Glomerular endothelial cell (primary cell): ENCODE measurements at places on chromosomes 3 and 15. TPM values are rescaled to one million over a fixed set of nuclear protein-coding genes. Genes with fewer than 3 reads are reported as not detected.

UBXN7 gene
- 14.3 and 31.0 TPM in 2 replicates for total RNA-seq

NR2E3 gene
- total RNA-seq, result 0.10 and 0.41 TPM in 2 replicates

NSUN3 gene
- total RNA-seq, result 5.7 and 12.6 TPM in 2 replicates

CBLB gene
- total RNA-seq, result 17.6 and 19.4 TPM in 2 replicates

SLC15A2 gene
- 0.05 and 0.29 TPM in 2 replicates for total RNA-seq

TBC1D21 gene
- not detected in 2 replicates for total RNA-seq

XXYLT1 gene
- total RNA-seq, result 69.4 and 93.1 TPM in 2 replicates

FAM107A gene
- total RNA-seq, result 48.2 and 74.4 TPM in 2 replicates

SLC2A2 gene
- not detected in 2 replicates for total RNA-seq

CD200 gene
- total RNA-seq, result 0.92 and 9.9 TPM in 2 replicates

DLEC1 gene
- total RNA-seq, result not detected in 2 replicates

SQOR gene
- 54.4 and 78.0 TPM in 2 replicates for total RNA-seq

RLBP1 gene
- not detected in 2 replicates for total RNA-seq

TGM5 gene
- not detected in 2 replicates for total RNA-seq

FAM81A gene
- 0.41 TPM in 1 of 2 replicates, not detected in the other for total RNA-seq

EBLN2 gene
- 0.78 and 4.9 TPM in 2 replicates for total RNA-seq

DUOXA2 gene
- total RNA-seq, result not detected in 2 replicates

TNK2 gene
- total RNA-seq, result 19.6 and 40.9 TPM in 2 replicates

MGLL gene
- total RNA-seq, result 59.4 and 85.0 TPM in 2 replicates

TLR9 gene
- not detected in 2 replicates for total RNA-seq

HESX1 gene
- total RNA-seq, result 0.58 and 1.0 TPM in 2 replicates

STARD9 gene
- 8.7 and 18.2 TPM in 2 replicates for total RNA-seq

IQCB1 gene
- 12.1 and 16.6 TPM in 2 replicates for total RNA-seq

NRROS gene
- 12.4 and 16.4 TPM in 2 replicates for total RNA-seq

POLQ gene
- total RNA-seq, result 0.68 and 1.6 TPM in 2 replicates

ALDH1A2 gene
- total RNA-seq, result 0.58 and 5.8 TPM in 2 replicates

ANKRD63 gene
- 0.18 TPM in 1 of 2 replicates, not detected in the other for total RNA-seq

PLD1 gene
- 47.6 and 48.0 TPM in 2 replicates for total RNA-seq

CADPS gene
- not detected in 2 replicates for total RNA-seq

SAMMSON gene
- not detected in 2 replicates for total RNA-seq

COMMD2 gene
- total RNA-seq, result 25.9 and 34.6 TPM in 2 replicates

STRC gene
- 0.15 TPM in 1 of 2 replicates, not detected in the other for total RNA-seq

HDC gene
- total RNA-seq, result not detected in 2 replicates

FBXL22 gene
- 0.10 and 0.12 TPM in 2 replicates for total RNA-seq

FAM3D gene
- 0.18 and 1.4 TPM in 2 replicates for total RNA-seq

TRAIP gene
- total RNA-seq, result 2.7 and 5.2 TPM in 2 replicates

PYGO1 gene
- 2.2 and 4.7 TPM in 2 replicates for total RNA-seq

P4HTM gene
- 32.9 and 42.2 TPM in 2 replicates for total RNA-seq

STAC gene
- 6.3 and 7.4 TPM in 2 replicates for total RNA-seq

PDIA3 gene
- 425 and 497 TPM in 2 replicates for total RNA-seq

C3orf22 gene
- total RNA-seq, result not detected in 2 replicates

TM6SF1 gene
- total RNA-seq, result 23.0 and 38.0 TPM in 2 replicates

KCNH8 gene
- not detected in 2 replicates for total RNA-seq
